ENCODE measurements at places on chromosomes 3 and 15. TPM values are rescaled to one million over a fixed set of nuclear protein-coding genes. Genes with fewer than 3 reads are reported as not detected.

The MAP2K5 gene
- 19.6 TPM for total RNA-seq

- no peaks in the 10 kb centered on the region for H3K27me3 ChIP-seq
- no peaks in the 10 kb centered on the region for H3K36me3 ChIP-seq
- DNase-seq, result no peak
- no peaks in the 10 kb centered on the region for H3K4me1 ChIP-seq
Measured at GRCh38 chr3:136995652-136996051, 37.9 kb downstream of the IL20RB start.

- H3K36me3 ChIP-seq, result no peaks in the 10 kb centered on the region
- DNase-seq, result no peak
- no peak overlapping the region for H3K4me3 ChIP-seq
- peaks cover 3% of the 10 kb centered on the region for H3K4me1 ChIP-seq
- H3K27me3 ChIP-seq, result no peaks in the 10 kb centered on the region
Measured at GRCh38 chr3:27570421-27571106, 86.4 kb upstream of the SLC4A7 start.

GRCh38 chr3:193851941-193852674 is 259.1 kb downstream of the OPA1 start:
- H3K36me3 ChIP-seq, result no peaks in the 10 kb centered on the region
- H3K27ac ChIP-seq, result peak overlapping the region; percentile 87
- DNase-seq, result no peak
- no peaks in the 10 kb centered on the region for H3K27me3 ChIP-seq
- no peak overlapping the region for H3K4me3 ChIP-seq
- peaks cover 25% of the 10 kb centered on the region for H3K4me1 ChIP-seq

The ADGRG7 gene
- not detected for total RNA-seq

DNA sequence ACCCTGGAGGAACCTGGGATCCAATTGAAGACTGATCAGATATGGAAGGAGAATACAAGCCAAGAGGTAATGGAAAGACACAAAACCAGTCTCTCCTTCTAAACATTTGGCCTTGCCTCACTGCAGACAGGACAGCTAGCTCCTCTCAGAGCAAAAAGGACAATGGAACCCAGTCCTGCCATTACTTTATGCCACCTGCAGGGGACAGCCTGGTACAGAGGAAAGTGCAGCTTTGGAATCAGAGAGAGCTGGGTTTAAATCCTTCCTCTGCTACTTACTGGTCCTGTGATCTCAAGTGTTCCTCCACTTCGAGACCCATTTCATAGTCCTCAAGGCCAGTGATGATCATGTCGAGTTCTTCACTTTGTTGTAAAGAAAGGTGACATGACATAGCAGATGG is 159.4 kb upstream of the SMAD3 start:
- no peaks in the 10 kb centered on the region for H3K36me3 ChIP-seq
- peaks cover 27% of the 10 kb centered on the region for H3K4me1 ChIP-seq
- H3K4me3 ChIP-seq, result no peak overlapping the region
- no peak for DNase-seq
- peaks cover 2% of the 10 kb centered on the region for H3K27me3 ChIP-seq

The TM2D3 gene
- 50.7 TPM for total RNA-seq

DNA sequence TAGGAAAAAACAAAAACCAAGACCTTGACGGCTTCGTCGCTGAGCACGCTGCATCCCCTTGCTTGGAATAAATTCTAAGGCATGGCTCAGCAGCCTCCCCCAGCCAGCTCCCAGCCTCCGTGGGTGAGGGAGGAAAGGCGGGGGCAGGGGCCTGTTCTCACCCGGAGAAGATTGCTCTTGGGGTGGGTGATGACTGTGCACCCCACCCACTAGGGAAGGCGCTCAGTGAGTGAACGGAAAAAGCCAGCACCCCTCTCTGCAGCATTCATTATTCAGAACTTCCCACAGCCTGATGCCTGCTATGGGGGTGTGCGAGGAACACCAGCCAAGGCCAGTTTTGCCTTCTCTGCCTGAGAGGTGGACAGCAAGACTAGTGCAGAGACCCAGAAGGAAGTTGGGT is 19.3 kb upstream of the NTRK3 start:
- no peaks in the 10 kb centered on the region for H3K36me3 ChIP-seq
- H3K27me3 ChIP-seq, result peaks cover 68% of the 10 kb centered on the region
- DNase-seq, result no peak
- H3K4me1 ChIP-seq, result peaks cover 5% of the 10 kb centered on the region
- H3K27ac ChIP-seq, result no peak overlapping the region

The CSPG4 gene
- 5.3 TPM for total RNA-seq

- no peak for DNase-seq
- no peaks in the 10 kb centered on the region for H3K4me1 ChIP-seq
- no peak overlapping the region for H3K27ac ChIP-seq
Measured at GRCh38 chr15:80559320-80559693, 135.8 kb upstream of the ABHD17C start.

DNA sequence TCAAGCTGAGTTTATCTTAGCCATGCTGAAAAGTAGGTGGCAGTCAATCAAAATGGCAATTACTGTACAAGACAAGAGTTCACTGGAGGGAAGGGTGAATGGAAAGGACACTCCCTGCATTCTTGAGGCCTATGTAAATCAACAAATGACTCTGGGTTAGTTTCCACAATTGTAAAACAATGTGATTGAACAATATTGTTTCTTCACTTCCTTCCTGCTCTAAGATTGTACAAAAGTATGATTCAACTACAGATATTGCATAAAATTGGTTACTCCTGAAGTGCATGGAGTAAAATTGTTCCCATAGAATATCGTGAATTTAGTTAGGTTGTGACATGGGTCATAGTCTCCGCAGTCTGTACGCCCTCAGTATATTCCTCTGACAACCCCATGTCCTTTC is 277.6 kb downstream of the LPP start:
- no peaks in the 10 kb centered on the region for H3K27me3 ChIP-seq
- DNase-seq, result no peak
- H3K36me3 ChIP-seq, result peaks cover 18% of the 10 kb centered on the region
- no peak overlapping the region for H3K27ac ChIP-seq
- H3K4me3 ChIP-seq, result no peak overlapping the region
- peaks cover 10% of the 10 kb centered on the region for H3K4me1 ChIP-seq

DNA sequence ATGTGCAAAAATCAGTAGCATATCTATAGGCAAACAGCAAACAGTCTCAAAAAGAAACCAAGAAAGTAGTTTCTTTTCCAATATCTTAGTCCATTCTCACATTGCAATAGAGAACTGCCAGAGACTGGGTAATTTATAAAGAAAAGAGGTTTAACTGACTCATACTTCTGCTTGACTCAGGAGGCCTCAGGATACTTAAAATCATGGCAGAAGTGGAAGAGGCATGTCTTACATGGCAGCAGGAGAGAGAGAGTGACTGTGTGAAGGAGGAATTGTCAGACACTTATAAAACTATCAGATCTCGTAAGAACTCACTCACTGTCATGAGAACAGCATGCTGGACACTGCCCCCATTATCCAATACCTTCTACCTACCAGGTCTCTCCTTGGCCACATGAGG is 327.9 kb upstream of the EPHA3 start:
- DNase-seq, result no peak
- H3K27me3 ChIP-seq, result no peaks in the 10 kb centered on the region
- H3K4me3 ChIP-seq, result no peak overlapping the region
- no peaks in the 10 kb centered on the region for H3K4me1 ChIP-seq
- H3K27ac ChIP-seq, result no peak overlapping the region
- peaks cover 10% of the 10 kb centered on the region for H3K36me3 ChIP-seq

- peak; percentile 85 for DNase-seq
- H3K36me3 ChIP-seq, result no peaks in the 10 kb centered on the region
- no peak overlapping the region for H3K27ac ChIP-seq
- no peak overlapping the region for H3K4me3 ChIP-seq
Measured at GRCh38 chr3:14921034-14921616, 26.3 kb upstream of the NR2C2 start.

GRCh38 chr3:192899540-192899982 is 18.1 kb downstream of the MB21D2 start:
- no peak for DNase-seq
- H3K4me3 ChIP-seq, result no peak overlapping the region
- no peak overlapping the region for H3K27ac ChIP-seq
- H3K4me1 ChIP-seq, result peaks cover 5% of the 10 kb centered on the region
- no peaks in the 10 kb centered on the region for H3K27me3 ChIP-seq

The ISL2 gene
- total RNA-seq, result not detected

The RETNLB gene
- not detected for total RNA-seq

DNA sequence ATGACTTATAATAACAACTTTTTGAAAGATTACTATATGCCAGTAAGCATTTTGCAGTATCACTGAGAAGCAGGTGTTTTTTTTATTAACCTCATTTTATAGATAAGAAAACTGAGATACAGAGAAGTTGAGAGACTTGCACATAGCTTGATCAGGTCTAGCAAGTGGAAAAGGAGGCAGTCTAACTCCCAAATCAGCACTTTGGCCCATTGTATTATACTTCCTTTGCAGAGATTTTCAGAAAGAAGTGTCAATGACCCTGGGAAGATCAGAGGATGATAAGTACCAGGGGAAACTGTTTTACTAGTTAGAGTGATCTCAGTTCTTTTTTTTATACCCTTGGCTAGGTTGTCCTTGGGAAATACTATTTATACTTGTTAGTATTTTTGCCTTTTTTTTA is 358.7 kb downstream of the SQOR start:
- no peaks in the 10 kb centered on the region for H3K4me1 ChIP-seq
- no peak overlapping the region for H3K4me3 ChIP-seq
- no peaks in the 10 kb centered on the region for H3K27me3 ChIP-seq
- no peak for DNase-seq
- no peaks in the 10 kb centered on the region for H3K36me3 ChIP-seq

- H3K27me3 ChIP-seq, result no peaks in the 10 kb centered on the region
- H3K27ac ChIP-seq, result no peak overlapping the region
- no peaks in the 10 kb centered on the region for H3K4me1 ChIP-seq
- H3K36me3 ChIP-seq, result peaks cover 12% of the 10 kb centered on the region
Measured at GRCh38 chr3:124455891-124456290, 274.4 kb upstream of the UMPS start.

DNA sequence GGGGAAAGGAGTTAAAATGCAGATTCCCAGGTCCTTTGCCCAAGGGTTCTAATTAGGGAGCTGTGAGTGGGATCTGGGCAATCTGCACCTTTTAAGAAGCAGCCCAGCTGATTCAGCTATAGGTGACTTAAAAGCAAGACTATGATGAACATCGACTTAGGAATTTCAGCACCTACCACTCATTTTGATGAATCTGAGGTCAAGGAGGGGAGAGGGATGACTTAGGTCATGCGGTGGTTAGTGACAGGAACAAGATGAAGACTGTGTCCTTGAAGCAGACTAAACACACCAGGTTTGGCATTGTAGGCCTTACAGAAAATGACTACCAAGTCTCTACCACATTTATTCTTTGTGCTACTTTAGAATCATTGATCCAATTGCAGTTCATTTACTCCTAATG is 196.3 kb downstream of the DTWD1 start:
- no peak overlapping the region for H3K4me3 ChIP-seq
- no peaks in the 10 kb centered on the region for H3K36me3 ChIP-seq
- no peaks in the 10 kb centered on the region for H3K4me1 ChIP-seq
- H3K27me3 ChIP-seq, result no peaks in the 10 kb centered on the region
- no peak for DNase-seq

- H3K27me3 ChIP-seq, result no peaks in the 10 kb centered on the region
- DNase-seq, result no peak
- no peak overlapping the region for H3K27ac ChIP-seq
- no peaks in the 10 kb centered on the region for H3K4me1 ChIP-seq
Measured at GRCh38 chr15:67194171-67195114, 60.0 kb downstream of the AAGAB start.

GRCh38 chr3:23640471-23641146 is 165.1 kb upstream of the UBE2E1 start:
- no peaks in the 10 kb centered on the region for H3K36me3 ChIP-seq
- H3K27me3 ChIP-seq, result no peaks in the 10 kb centered on the region
- peaks cover 5% of the 10 kb centered on the region for H3K4me1 ChIP-seq
- H3K27ac ChIP-seq, result no peak overlapping the region
- DNase-seq, result no peak

GRCh38 chr3:187454085-187454815 is 86.1 kb downstream of the RTP4 start:
- H3K27me3 ChIP-seq, result no peaks in the 10 kb centered on the region
- peaks cover 21% of the 10 kb centered on the region for H3K4me1 ChIP-seq
- no peak overlapping the region for H3K27ac ChIP-seq
- no peaks in the 10 kb centered on the region for H3K36me3 ChIP-seq

The PML gene
- 30.6 TPM for total RNA-seq

The PGBD4 gene
- total RNA-seq, result 1.9 TPM

GRCh38 chr3:189144645-189145044 is 27.1 kb upstream of the TPRG1 start:
- no peak overlapping the region for H3K4me3 ChIP-seq
- no peaks in the 10 kb centered on the region for H3K36me3 ChIP-seq
- no peak overlapping the region for H3K27ac ChIP-seq
- peaks cover 10% of the 10 kb centered on the region for H3K4me1 ChIP-seq
- DNase-seq, result no peak

GRCh38 chr3:82033186-82033585 is 271.7 kb upstream of the GBE1 start:
- no peaks in the 10 kb centered on the region for H3K27me3 ChIP-seq
- peaks cover 13% of the 10 kb centered on the region for H3K4me1 ChIP-seq
- H3K27ac ChIP-seq, result no peak overlapping the region
- H3K4me3 ChIP-seq, result no peak overlapping the region

The SLC15A2 gene
- 1.4 TPM for total RNA-seq

DNA sequence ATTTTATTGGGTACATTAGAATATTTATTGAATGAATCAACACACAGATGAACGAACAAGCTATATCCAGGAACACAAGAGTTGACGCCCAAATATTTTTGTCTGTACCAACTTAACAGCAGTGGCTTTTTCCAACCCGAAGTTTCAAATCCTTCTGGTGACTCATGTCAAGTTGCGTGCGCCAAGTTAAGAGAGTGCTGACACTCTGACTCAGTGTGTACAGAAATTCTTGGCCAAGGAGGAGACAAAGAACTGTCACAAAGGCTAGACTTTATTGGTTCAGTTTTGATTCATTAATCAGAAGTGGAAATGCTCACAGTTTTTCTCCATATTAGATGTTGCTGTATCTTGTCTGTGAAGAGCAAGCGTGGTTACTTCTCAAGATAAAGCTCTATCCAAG is 59.6 kb upstream of the TSC22D2 start:
- no peak overlapping the region for H3K27ac ChIP-seq
- no peaks in the 10 kb centered on the region for H3K36me3 ChIP-seq
- H3K4me1 ChIP-seq, result peaks cover 35% of the 10 kb centered on the region
- H3K27me3 ChIP-seq, result no peaks in the 10 kb centered on the region

- H3K36me3 ChIP-seq, result no peaks in the 10 kb centered on the region
- H3K27me3 ChIP-seq, result no peaks in the 10 kb centered on the region
- no peak for DNase-seq
- H3K4me1 ChIP-seq, result peaks cover 38% of the 10 kb centered on the region
Measured at GRCh38 chr3:188174317-188175044, 20.5 kb downstream of the LPP start.

- no peaks in the 10 kb centered on the region for H3K36me3 ChIP-seq
- DNase-seq, result no peak
- no peaks in the 10 kb centered on the region for H3K27me3 ChIP-seq
- no peak overlapping the region for H3K27ac ChIP-seq
- H3K4me1 ChIP-seq, result peaks cover 5% of the 10 kb centered on the region
Measured at GRCh38 chr15:60798821-60799220, 319.9 kb upstream of the ICE2 start.

Measured in neural crest cell (in vitro differentiated cells).